ENCODE measurements at places on chromosomes 16 and 17. TPM values are rescaled to one million over a fixed set of nuclear protein-coding genes. Genes with fewer than 3 reads are reported as not detected.

- DNase-seq, result no peak
- no peak overlapping the region for H3K27ac ChIP-seq
- no peak overlapping the region for H3K4me3 ChIP-seq
- H3K4me1 ChIP-seq, result no peaks in the 10 kb centered on the region
Observed at GRCh38 chr16:28069971-28070794, 6.7 kb upstream of the GSG1L start.

DNA sequence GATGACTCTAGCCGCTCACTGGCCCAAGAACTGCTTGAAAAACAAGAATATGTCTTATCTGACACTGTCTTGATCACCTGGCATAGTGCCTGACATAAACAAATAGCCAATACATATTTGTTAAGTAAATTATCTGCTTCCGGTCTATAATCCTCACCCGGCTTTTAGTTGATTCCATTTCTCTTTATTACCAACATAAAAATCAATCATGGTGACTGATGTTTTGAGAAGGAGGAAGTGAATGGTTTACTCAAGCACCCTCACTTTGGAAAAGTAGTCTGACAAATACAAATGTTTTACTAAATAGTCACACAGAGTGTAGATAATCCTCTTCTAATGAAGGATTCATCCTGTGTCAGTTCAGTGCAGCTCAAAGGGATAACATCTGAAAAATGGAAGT, 47.0 kb downstream of the SKAP1 start:
- no peaks in the 10 kb centered on the region for H3K4me1 ChIP-seq
- no peak for DNase-seq
- H3K27me3 ChIP-seq, result no peaks in the 10 kb centered on the region
- H3K4me3 ChIP-seq, result no peak overlapping the region
- no peaks in the 10 kb centered on the region for H3K36me3 ChIP-seq

DNA sequence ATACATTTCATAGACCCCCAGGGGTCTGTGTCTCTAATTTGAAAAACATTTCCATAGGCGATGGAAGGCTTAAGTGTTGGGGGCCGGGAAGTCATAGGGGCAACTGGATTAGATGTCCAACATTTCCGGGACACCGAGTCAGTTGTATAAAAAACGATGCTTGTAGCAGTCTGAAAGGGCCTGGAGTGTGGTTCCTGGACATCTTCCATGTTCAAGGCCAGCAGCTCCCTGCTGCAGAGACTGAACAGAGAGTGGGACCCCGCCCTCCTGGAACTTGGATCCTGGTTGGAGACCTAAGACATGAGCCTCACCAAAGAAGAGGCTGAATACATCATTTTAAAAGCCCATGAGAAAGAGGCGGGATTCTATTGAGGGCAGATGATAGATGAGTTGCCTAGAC, 82.0 kb upstream of the ZNF423 start:
- no peaks in the 10 kb centered on the region for H3K36me3 ChIP-seq
- DNase-seq, result no peak
- no peaks in the 10 kb centered on the region for H3K4me1 ChIP-seq
- no peak overlapping the region for H3K4me3 ChIP-seq
- H3K27me3 ChIP-seq, result peaks cover 55% of the 10 kb centered on the region

GRCh38 chr17:50187751-50188530, 13.5 kb downstream of the COL1A1 start:
- no peaks in the 10 kb centered on the region for H3K36me3 ChIP-seq
- H3K4me3 ChIP-seq, result no peak overlapping the region
- no peak overlapping the region for H3K27ac ChIP-seq
- peaks cover 14% of the 10 kb centered on the region for H3K4me1 ChIP-seq
- DNase-seq, result no peak

GRCh38 chr16:27690608-27691007, 140.7 kb downstream of the KATNIP start:
- no peaks in the 10 kb centered on the region for H3K4me1 ChIP-seq
- no peak for DNase-seq
- no peak overlapping the region for H3K4me3 ChIP-seq
- H3K36me3 ChIP-seq, result no peaks in the 10 kb centered on the region
- no peaks in the 10 kb centered on the region for H3K27me3 ChIP-seq
- no peak overlapping the region for H3K27ac ChIP-seq

DNA sequence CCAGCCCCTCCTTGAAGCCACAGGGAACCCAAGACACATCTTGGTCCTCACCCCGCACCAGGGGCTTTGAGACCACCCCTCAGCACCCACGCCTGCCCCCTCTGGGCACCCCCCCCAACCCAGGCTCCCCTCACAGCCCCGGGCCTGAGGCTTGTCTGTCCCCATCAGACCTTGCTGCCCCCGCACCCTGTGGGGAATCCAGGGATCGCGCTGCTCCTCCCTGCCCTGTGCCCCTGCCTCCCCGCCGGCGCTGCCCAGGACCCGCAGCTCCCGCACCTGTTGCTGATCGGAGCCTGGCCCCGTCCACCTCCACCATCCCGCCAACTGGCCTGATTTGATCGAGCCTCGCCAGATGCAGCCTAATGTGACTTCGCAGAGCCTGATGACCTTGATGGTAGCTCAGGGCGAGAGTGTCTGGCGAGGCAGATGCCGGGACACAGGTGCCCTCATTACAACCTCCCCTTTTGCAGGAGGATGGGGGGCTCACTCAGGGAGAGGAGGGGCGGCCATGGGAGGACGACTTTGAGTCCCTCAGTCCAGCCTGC, 29.0 kb downstream of the SLC25A10 start:
- no peaks in the 10 kb centered on the region for H3K27me3 ChIP-seq
- no peak overlapping the region for H3K4me3 ChIP-seq
- no peak for DNase-seq
- H3K4me1 ChIP-seq, result no peaks in the 10 kb centered on the region
- no peak overlapping the region for H3K27ac ChIP-seq

DNA sequence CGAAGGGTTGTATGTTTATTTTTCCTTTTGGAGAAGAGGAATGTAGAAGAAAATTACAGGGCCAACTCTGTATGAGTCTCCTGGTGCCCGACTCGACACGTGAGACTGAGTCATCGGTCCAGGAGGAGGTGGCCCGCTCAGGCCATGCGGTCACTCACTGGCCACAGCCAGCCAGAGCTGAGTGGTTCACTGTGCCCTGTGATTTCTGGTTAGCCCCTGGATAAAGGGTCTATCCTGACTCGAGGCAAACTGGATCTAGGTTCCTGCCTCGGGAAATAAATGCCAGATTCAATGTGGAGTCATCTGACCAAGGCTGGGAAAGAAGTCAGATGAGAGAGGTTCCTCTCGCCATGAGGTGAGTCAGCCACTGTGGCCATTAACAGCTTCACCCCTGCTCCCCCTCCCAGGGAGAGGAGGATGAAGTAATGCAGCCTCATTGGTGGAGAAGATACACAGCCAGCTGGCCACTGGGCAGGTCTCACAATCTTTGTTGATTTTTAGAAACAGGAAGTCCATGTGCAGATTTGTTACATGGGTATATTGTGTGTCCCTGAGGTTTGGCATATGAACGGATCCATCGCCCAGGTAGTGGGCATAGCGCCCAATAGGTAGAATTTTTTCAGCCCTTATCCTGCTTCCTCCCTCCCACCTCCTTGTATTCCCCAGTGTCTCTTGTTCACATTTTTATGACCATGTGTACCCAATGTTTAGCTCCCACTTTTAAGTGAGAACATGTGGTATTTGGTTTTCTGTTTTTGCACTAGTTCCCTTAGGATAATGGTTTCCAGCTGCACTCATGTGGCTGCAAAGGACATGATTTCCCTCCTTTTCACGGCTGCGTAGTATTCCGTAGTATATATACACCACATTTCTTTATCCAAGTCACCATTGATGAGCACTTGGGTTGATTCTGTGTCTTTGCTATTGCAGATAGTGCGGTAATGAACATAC, 21.7 kb upstream of the USP36 start:
- DNase-seq, result peak; percentile 87
- peak overlapping the region; percentile 42 for H3K4me3 ChIP-seq
- H3K36me3 ChIP-seq, result no peaks in the 10 kb centered on the region
- H3K4me1 ChIP-seq, result peaks cover 14% of the 10 kb centered on the region

GRCh38 chr17:42273474-42274252, 2.5 kb downstream of the STAT5B start:
- H3K4me3 ChIP-seq, result no peak overlapping the region
- DNase-seq, result no peak
- no peaks in the 10 kb centered on the region for H3K27me3 ChIP-seq
- H3K27ac ChIP-seq, result no peak overlapping the region
- H3K4me1 ChIP-seq, result peaks cover 25% of the 10 kb centered on the region

DNA sequence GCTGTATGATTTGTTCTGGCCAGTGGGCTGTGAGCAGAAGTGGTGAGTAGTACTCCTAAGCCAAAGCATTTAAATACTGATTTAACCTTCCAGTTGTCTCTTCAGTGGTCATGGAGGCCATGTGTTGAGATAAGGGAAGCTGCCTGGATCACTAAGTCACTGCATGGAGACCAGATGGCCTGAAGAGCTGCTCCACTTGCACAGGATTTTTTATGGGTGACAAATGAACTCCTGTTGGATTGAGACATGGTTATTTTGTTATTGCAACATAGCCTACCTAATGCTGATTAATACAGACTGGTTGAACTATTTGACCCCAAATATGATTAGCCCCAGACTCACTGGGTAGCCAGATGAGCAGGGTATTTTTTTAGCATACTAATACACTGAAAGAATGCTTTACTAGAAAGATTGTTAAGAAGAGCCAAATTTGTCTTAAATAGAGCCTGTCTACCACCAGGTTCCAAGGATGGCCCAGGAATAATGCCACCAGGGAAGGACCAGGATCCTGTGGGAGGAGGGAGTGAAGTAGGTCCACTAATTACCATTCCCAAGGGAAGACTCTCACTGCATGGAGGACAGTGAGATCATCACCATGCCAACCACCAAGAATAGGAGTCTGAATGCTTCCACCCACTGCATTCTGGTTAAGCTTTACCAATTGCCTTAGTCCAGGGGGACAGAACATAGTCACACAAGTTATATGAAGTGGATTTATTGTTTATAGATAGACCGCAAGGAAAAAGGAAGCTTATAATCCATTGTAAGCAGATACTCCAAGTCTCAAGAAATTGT, 187.4 kb upstream of the IRX6 start:
- H3K27ac ChIP-seq, result no peak overlapping the region
- H3K4me3 ChIP-seq, result no peak overlapping the region
- no peak for DNase-seq
- no peaks in the 10 kb centered on the region for H3K27me3 ChIP-seq
- H3K36me3 ChIP-seq, result no peaks in the 10 kb centered on the region
- H3K4me1 ChIP-seq, result no peaks in the 10 kb centered on the region

DNA sequence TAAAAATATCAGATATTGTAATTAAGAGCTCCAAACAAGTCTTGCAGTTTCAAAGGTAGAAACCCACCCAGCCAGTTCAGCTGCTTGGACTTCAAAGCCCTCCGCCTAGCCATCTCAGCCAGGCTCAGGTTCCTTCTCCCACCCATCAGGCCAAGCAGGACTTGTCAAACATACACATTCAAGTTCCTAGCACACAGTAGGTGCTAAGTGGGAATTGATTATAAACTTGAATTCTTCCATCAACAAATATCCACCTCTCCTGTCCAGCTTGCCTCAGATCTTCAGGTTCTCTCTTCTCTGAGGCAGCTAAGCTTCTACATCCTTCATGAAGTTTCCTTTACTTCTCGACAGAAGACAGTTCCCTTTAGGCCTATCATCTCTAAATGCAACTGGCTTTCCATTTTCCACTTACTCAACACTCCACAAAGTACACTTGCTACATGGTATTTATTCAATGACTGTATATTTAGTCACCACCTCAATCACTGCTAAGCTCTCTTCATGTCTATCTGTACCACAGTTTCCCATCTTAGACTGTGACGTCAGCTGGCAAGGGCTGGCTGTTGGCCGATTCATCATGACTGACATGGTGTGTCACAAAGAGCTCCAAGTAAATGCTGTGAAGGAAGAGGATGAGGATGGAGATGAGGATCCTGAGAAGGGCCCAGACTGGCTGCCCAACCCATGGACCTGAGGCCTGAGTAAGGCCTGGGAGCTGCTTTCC, 13.3 kb upstream of the COG7 start:
- H3K27me3 ChIP-seq, result no peaks in the 10 kb centered on the region
- H3K4me3 ChIP-seq, result no peak overlapping the region
- peaks cover 15% of the 10 kb centered on the region for H3K4me1 ChIP-seq
- no peak for DNase-seq

- no peak for DNase-seq
- no peak overlapping the region for H3K4me3 ChIP-seq
- H3K36me3 ChIP-seq, result 0 out of 2 replicates have a peak, but pooled peaks cover 7% of the 10 kb centered on the region
Observed at GRCh38 chr17:31527606-31528005, 136.1 kb downstream of the RAB11FIP4 start.

DNA sequence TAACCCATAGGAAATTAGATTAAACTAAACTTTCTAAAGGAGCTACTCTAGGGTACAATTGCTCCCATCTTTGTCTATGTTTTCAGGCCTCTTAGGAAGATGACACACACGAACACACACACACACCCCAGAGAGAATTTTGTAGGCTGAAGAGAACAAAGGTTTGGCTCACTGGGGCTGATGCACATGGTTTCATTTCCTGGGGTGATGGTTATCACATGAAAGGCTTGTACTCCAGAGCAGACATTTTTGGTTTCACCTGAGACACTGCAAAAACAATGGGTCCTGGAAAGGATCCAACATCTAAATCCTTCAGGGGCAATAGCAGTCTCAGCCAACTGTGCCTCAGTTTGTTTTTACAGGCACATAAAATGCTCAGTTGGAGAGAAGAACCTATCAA, 62.8 kb downstream of the GRB7 start:
- no peak overlapping the region for H3K27ac ChIP-seq
- no peaks in the 10 kb centered on the region for H3K36me3 ChIP-seq
- no peak for DNase-seq
- H3K27me3 ChIP-seq, result no peaks in the 10 kb centered on the region

DNA sequence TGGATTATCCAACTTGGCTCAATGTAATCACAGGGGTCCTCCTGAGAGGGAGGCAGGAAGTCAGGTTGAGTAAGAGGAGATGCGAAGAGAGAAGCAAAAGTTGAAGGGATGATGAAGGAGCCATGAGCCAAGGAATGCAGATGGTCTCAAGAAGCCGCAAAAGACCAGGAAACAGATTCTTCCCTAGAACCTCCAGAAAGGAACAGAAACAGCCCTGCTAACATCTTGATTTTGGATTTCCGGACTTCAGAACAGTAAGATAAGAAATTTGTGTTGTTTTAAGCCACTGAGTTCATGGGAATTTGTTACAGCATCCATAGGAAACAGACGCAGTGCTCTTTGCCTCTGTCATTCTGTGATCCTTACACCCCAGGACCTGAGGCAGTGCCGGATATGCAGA, 26.8 kb downstream of the CMTR2 start:
- no peaks in the 10 kb centered on the region for H3K4me1 ChIP-seq
- no peak for DNase-seq
- no peak overlapping the region for H3K4me3 ChIP-seq
- no peaks in the 10 kb centered on the region for H3K36me3 ChIP-seq

- peak overlapping the region; percentile 99 for H3K27ac ChIP-seq
- H3K4me1 ChIP-seq, result peaks cover 90% of the 10 kb centered on the region
- peak; percentile 66 for DNase-seq
Observed at GRCh38 chr17:59829217-59830006, 63.3 kb downstream of the TUBD1 start.

AGRP gene
- total RNA-seq, result not detected

SEC14L1 gene
- total RNA-seq, result 83.1 TPM

SHBG gene
- total RNA-seq, result 1.0 TPM

FBF1 gene
- total RNA-seq, result 22.5 TPM

CFAP119 gene
- 19.9 TPM for total RNA-seq

MT3 gene
- not detected for total RNA-seq

ABCA8 gene
- total RNA-seq, result not detected

SDR42E1 gene
- total RNA-seq, result 10.5 TPM
